Activated T-cell treated with anti-CD3 and anti-CD28 coated beads for 48 hours (primary cell): ENCODE measurements at places on chromosomes 7 and 10.

- no peak for DNase-seq
These were observed 14.8 kb downstream of the CD36 start for GRCh38 chr7:80653244-80653643.

GRCh38 chr7:128687131-128687530 lies 15.0 kb downstream of the GARIN1A start:
- DNase-seq, result no peak

- DNase-seq, result no peak
These were observed 633.2 kb downstream of the TNS3 start for GRCh38 chr7:46948716-46949115.

- no peak for DNase-seq
These were observed 178.2 kb downstream of the ARL4A start for GRCh38 chr7:12865593-12865992.

GRCh38 chr7:100801833-100802568 lies 25.3 kb downstream of the EPHB4 start:
- no peak for DNase-seq

GRCh38 chr7:29332875-29333855 lies 138.6 kb downstream of the CHN2 start:
- DNase-seq, result no peak

DNA sequence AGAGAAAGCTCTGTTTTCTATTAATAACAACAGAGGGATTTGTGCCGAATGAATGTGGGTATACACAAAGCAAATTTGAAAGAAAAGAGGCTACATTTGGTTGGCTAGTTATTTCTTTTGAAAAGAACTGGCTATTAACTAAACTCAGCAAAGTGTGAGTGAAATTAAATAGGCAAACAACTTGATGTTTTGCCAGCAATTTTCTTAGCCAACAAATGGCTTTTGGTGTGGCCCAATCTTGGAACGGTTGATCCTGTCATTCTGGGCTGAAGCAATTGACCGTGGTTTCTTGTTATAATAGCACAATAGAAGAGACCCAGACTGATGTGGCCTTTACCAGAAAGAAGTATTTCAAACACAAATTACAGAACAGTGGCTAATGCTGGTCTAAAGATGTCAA lies 898.6 kb downstream of the KCNMA1 start:
- no peak for DNase-seq

GRCh38 chr10:37754538-37755323 lies 102.7 kb downstream of the ZNF248 start:
- DNase-seq, result no peak

- no peak for DNase-seq
These were observed 10.4 kb upstream of the ITGB8 start for GRCh38 chr7:20320322-20320721.

DNA sequence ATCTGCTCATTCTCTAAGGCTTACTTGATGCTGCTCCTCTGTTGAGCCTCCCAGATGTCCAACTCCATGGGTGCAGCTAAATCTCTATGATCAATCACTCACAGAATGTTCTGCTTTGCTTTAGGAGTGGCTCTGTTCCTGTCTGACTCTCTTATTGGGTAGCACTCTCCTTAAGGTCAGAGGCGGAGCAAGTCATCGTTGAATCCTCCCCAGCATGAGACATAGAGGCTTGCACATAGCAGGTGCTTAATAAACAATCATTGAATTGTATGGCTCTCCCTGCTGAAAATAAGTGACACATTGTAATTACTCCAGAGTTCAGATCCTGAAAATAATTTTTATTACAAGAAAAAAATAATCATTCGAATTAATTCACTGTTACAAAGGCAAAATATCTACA lies 69.7 kb downstream of the NPS start:
- no peak for DNase-seq

DNA sequence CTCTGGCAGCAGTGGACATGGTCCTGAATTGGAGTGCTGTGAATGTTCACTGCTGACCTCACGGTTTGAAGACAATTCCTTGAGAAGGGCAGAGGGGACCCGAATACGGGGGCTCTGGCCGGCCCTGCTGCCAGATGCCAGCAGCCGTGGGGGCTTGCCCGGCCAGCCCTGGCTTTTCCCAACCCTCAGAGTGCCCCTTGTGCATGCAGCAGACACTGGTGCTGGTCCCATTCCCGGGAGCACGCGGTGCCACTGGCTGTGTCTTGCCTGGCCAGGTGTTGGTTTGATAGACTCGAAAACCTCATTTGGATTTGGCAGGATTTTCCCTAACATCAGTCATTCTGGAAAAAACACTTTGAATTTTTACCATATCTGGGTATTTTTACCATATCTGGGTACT lies 49.1 kb downstream of the LHPP start:
- no peak for DNase-seq

GRCh38 chr7:155832581-155832981 lies 20.3 kb upstream of the SHH start:
- DNase-seq, result no peak

DNA sequence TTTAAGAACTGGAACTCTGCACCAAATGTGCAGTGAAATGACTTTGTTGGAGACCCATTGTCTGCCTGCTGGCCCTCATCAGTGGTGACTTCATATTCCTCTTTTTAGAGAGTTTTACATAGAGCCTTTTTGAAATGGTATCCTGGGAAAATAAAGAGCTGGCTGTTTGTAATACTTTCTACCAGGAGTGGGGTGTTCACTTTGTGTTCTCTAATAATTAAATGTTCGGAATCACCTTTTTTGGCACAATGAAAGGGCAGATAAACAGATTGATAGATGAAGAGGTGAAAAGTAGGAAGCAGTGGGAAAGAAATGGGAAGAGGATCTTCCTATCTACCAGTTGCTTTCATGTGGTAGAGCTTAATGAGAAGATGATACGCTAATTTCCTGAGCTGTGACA lies 55.5 kb downstream of the PRPF18 start:
- no peak for DNase-seq
